ENCODE measurements at places on chromosomes 5 and 9.

GRCh38 chr5:67350618-67351201, 154.1 kb upstream of the CD180 start:
- DNase-seq, result no peak

GRCh38 chr5:139849942-139850341, 54.3 kb downstream of the PSD2 start:
- no peak for DNase-seq

GRCh38 chr5:98989727-98990126, 60.9 kb upstream of the CHD1 start:
- DNase-seq, result no peak

GRCh38 chr5:68798877-68799843, 294.7 kb upstream of the SLC30A5 start:
- DNase-seq, result no peak

DNA sequence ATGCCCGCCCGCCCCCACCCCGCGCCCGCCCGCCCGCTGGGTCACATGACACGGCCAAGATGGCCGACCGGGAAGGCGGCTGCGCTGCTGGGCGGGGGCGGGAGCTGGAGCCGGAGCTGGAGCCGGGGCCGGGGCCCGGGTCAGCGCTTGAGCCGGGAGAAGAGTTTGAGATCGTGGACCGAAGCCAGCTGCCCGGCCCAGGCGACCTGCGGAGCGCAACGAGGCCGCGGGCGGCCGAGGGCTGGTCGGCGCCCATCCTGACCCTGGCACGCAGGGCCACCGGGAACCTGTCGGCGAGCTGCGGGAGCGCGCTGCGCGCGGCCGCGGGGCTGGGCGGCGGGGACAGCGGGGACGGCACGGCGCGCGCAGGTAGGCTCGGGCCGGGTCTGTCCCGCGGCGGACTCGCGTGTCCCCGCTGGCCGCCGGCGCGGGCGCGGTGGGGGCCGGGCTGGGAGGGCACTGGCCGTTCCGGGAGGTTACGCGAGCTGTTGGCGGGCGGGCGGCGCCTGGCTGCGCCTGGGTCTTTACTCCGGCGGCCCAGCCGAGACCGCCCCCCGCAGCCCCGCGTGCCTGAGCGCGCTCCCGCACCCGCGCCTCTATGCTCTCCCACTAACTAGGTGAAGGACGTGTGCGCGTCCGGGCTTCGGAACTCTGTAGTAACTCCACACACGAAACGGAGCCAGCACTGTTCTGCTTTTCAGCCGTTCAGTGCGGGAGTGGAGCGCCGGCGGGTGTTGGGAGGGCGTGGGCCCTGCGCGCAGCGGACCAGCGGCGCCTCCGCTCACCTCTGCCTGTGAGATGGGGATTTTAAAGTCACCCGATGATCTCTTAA, at the start of gene RUFY1:
RUFY1 (plus strand) TSS at position 44 of the 832 bp plus-strand sequence; CDS start at position 60, 16 bp downstream.
- peak; percentile 76 for DNase-seq
